Fibroblast of villous mesenchyme (primary cell): ENCODE measurements at places on chromosomes 6 and 20.

DNA sequence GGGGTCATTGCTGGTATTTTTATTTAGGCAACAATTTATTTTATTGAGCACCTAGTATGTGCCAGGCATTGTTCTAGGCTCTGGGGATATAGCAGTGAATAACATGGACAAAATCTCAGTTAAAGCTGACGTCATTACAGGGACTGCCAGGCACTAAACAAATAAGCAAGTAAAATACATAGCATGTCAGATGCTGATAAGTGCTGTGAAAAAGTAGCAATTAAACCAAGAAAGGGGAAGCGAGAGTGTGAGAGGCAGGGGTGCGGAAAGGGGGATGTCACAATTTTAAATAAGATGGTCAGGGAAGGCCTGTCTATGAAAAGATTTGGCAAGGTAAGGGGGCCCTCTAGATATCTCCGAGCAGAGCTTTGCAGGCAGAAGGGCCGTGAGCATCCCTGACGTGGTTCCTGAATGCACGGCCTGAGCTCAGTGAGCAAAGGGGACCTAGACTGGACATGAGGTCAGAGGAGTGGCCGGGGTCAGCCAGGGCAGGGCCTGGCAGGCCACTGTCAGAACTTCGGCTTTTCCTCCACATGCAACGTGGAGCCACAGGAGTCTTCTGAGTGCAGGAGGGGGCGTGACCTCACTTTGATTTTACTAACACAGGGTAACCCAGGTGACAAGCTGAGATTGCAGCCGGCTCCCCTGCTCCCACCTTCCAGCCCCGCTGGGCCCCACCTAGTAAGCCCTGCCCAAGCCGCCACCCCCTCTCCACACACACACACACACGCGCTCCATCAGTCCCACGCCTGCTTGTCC is 24.2 kb upstream of the SIRPA start:
- DNase-seq, result no peak

DNA sequence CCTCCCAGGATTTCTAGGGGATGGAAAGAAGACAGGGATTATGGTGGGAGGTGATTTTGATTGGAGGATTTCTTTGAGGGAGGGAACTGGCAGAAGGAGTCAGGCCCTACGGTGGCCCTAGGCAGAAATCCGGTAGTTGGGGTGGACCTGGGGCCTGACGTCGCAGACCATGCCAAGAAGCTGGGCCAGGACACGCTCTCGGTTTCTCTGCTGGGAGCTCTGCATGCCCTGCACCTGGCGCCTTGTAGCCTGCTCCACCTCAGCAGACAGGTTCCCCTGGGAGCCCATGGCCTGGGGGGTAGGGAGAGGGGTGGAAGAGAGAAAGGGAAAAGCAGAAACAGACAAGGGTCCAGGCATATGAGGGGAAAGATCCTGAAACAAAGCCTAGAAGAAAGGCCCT is 1.1 kb downstream of the ATP6V1G2 start:
- DNase-seq, result no peak

- DNase-seq, result no peak
These were observed 708.3 kb downstream of the HDGFL1 start for GRCh38 chr6:23277521-23278179.

DNA sequence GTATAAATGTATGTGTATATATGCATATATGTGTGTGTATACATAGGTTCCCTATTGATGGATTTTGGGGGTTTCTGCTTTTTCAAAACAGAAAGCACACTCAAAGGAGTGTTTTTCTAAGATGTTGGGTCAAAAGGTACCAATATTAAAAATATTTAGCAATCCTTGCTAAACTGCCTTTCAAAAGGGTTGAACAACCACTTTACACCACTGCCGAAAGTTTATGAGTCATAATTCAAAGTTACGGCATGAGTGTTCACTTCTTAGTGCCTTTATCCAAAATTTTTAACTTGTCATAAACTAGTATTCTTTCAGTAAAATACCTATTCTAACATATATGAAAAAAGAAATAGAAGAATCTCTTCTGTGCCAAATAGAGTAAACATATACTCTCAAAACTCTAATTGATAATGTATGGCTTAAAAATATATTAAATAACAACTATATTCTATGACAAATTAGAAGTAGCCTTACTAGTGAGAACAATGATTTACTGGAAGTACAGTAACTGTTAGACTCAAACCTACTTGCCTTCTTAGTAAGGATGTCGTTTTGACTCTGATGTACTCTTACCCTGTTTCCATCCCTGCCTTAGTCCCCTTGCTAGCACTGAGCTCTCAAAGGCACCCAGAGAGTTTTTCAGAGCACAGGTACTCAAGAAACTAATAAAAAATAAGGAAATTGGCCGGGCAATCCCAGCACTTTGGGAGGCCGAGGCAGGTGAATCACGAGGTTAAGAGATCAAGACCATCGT is 136.1 kb downstream of the INSM1 start:
- DNase-seq, result no peak

- no peak for DNase-seq
These were observed 302.1 kb downstream of the ZNF217 start for GRCh38 chr20:53291548-53291947.

DNA sequence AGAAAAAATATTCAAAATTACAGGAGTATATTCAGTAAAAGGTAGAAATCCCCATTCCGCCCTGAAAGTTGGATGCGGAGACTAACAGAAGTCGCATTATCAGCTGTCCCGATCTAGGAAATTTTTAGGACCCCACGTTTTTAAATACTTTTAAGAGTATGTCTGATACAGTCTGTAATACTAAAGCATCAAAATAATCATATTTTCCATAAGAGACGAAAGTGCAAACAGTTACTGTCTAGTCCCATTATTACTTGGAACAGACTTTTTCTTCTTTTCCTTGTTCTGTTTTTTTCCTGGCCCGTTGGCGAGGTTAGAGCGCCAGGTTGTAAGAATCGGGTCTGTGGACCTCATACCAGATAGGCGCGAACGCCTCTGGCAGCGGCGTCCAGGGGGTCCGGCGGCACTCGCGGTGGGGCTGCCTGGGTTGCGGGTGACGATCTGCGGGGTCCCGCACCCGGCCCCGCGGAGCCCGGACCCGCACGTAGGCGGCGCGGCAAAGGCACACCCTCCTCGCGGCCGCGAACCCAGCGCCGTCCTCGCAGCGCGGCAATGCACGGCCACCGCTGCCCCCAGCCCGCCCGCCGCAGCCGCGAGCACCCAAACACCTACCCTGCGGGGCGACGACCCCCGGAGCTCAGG is 460 bp downstream of the PLAGL1 start:
- no peak for DNase-seq

DNA sequence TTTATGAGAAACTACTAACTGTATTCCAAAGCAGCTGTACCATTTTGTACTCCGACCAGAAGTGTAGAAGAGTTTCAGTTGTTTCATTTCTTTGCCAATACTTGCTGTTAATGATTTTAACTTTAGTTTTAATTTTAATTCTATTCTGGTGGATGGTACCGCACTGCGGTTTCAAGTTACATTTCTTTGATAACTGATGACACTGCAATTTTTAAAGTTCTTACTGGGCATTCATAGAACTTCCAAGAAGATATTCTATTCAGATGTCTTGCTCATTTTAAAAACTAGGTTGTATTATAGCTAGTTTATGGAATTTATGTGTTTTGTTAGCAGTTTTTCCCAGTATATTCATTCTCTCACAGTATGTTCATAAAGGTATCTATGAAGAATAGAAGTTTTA is 63.8 kb upstream of the LYRM2 start:
- DNase-seq, result no peak

- no peak for DNase-seq
These were observed 370.0 kb upstream of the SPTLC3 start for GRCh38 chr20:12638633-12639312.

DNA sequence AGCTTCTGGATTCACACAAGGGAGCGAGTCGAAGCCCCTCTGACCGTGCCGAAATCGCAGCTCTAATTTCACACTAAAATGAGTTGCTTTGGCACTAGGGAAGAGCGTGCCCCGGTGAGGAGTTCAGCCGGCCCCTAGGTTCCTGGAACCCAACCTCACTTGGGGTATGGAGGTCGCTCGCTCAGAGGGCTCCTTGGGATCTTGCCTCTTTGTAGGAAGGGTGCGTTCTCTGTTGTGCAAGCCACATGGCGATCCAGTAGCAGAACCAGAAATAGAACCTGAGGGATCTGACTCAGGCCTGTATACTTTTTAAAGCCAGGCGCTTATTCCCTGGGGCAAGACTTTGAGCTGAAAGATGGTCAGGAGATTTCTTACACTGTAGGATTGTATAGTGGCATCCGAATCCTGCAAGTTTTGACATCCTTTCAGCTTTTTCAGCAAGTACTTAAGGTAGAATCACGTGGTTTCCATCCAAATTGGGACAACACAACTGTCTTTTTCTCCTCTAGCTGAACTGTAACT is 861 bp upstream of the RALGAPA2 start:
- no peak for DNase-seq

DNA sequence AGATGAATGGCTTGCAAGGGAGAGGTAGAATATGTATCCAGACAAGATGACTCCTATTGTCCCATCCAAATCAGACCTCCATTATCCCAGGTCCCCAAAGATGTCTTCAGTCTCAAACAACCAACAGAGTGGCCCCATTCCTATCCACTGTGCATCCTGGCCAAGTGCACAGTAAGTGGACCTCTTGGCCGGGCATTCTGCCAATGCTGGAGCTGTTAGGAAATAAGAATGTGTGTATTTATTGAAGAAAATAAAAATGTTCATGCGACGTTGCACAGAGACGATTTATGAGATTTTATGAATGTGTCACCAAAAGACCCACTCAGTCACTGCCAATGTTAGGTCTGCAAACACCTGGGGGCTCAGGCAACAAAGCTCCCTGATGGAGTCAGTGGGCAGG is 196.0 kb downstream of the MAFB start:
- DNase-seq, result peak; percentile 75

- no peak for DNase-seq
These were observed 791 bp upstream of the STX11 start for GRCh38 chr6:144149558-144149893.

DNA sequence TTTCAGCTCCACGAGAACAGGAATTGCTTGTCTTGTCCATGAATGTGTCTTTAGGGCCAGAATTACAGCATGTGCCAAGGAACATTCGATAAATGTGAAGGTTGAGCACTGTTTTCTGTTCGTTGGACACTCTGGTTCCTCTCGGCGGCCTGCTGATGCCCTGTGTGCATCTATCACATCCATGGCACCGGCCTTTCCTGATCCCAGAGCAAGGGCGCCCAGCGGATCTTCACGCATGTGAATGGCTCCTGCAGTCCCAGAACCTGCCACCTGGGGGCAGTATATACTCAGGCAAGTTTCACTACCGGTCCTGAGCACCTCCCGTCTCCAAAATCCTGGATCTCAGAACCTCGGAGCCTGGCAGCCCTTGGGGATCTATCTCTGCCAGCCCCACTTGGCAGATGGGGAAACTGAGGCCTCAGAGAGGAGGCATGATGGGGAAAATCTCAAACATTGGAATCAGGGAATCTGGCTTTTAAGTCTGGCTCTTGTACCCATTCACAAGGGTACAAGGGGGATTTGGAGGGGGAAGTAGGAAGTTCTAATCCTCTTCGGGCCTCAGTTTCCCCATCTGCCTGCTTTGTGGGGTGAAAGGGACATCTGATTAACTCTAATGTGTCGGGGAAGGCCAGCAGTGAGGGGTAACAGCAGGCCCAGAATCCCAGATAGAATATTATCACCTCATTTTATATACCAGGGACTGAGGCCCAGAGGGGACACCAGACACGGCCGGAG is 4.3 kb upstream of the CEBPB start:
- peak; percentile 87 for DNase-seq

GRCh38 chr6:109447878-109448555 is 7.5 kb downstream of the SMPD2 start:
- no peak for DNase-seq

DNA sequence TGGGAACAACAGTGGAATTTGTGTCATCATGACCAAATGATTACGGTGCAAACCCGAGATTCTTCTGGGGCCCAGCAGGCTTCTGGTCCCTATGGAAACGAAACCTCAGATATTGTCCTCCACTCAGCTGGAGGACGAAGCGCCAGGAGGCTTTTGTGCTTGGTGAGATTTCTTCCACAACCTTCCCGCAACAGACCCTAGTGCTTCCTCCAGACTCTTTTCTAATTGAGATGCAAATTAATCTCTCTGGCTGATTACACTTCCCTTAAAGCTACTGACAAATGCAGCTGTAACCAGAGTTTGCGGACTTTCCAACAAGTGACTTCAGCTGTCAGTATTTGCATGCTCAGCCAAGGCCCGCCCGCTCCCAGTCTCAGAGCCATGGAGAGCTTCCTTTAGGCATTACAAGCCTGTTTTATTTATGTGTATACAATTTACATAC is 96.0 kb downstream of the INSM1 start:
- no peak for DNase-seq

DNA sequence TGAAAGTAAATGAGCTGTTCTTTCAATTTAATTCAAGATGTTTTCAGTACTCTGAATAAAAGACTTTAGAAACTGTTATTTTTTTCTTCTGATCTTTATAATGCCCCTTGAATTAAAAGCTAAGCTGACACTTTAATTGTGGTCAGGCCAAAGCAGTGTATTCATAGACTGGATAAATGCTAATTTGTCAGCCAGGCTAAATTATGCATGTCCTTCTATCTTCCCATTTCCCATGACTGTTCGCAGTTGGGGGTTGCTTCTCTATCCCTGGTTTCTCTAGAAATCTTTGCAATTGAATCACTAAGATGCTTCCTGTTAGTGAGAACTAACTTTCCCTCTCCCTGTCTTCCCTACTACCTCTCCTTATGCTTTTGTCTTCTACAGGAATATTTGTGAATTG is 396.2 kb downstream of the RFPL4B start:
- no peak for DNase-seq

GRCh38 chr6:45637611-45638257 is 260.0 kb upstream of the SUPT3H start:
- peak; percentile 97 for DNase-seq

DNA sequence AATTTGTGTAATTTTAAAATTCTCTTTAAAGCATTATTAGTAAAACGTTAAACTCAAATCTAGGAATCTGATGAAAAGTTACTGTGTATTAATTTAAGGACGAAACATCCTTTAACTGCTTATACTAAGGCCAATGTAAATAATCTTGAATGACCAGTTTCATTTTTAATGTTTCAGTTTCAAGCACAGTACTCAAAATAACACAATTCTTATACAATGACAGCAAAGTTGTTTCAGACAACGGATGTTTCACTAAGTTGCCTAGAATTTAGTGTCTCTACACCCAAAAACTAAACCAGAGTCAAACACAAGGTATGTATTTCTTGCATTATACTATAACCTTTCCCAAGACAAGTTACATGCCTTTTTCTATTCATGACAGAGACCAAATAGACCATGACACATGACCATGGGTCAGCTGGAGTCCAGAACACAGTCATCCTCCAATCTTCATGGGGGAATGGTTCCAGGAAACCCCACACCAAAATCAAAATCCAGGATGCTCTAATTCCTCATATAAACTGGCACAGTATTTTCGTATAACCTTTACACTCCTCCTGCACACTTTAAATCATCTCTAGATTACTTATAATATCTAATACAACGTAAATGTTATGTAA is 7.7 kb downstream of the PHIP start:
- no peak for DNase-seq
